ENCODE measurements at places on chromosomes 16 and 17.

GRCh38 chr16:24883714-24884151 lies 38.0 kb downstream of the SLC5A11 start:
- no peak for DNase-seq

- DNase-seq = no peak
Measured at GRCh38 chr17:64340557-64340956, 50.1 kb downstream of the PECAM1 start.

DNA sequence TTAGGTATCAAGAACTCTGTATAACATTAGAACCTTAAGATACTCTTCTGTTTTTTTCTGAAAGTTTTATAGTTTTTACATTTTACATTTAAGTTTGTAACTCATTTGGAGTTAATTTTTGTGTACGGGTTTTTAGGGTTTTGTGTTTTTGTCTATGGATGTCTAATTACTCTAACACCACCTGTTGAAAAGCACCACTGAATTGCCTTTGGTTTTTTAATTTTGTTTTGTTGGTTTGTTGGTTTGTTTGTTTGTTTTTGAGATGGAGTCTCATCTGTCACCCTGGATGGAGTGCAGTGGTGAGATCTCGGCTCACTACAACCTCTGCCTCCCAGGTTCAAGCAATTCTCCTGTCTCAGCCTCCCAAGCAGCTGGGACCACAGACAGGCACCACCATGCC lies 29.8 kb upstream of the ZNF629 start:
- no peak for DNase-seq

- peak; percentile 71 for DNase-seq
Measured at GRCh38 chr16:31471875-31472708, at the start of gene TGFB1I1. TGFB1I1 (plus strand) TSS chr16:31472152; CDS start chr16:31472189, 37 bp downstream.

GRCh38 chr16:50594308-50595260 lies 46.4 kb downstream of the NKD1 start:
- DNase-seq = no peak

- DNase-seq = peak; percentile 42
Measured at GRCh38 chr16:83393196-83393981, 414.4 kb upstream of the HSBP1 start.

DNA sequence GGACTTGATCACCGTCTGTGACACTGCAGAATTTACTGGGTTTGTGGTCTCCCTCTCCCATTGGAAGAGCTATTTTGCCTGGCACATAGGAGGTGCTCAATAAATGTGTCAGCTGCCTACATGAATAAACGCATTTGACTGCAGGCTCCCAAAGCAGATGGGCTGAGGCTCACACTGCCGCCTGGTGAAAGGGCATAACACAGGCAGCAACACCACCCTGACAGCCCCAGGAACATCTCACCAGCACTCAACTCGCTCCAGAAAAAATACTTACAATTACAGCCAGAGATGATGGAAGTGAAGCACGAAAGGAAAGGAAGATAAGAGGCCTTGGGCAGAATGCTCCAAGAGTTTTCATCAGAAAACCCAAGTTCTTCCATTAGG lies 73.9 kb downstream of the RPH3AL start:
- no peak for DNase-seq

- DNase-seq = peak; percentile 60
Measured at GRCh38 chr17:10681866-10682446, 15.4 kb downstream of the SCO1 start.

GRCh38 chr16:1706386-1707192 lies 594 bp downstream of the MAPK8IP3 start:
- DNase-seq = no peak

- DNase-seq = no peak
Measured at GRCh38 chr17:29577001-29577370, 8.5 kb downstream of the TP53I13 start.

GRCh38 chr16:4572715-4573114 lies 16.6 kb downstream of the C16orf96 start:
- DNase-seq = no peak

- no peak for DNase-seq
Measured at GRCh38 chr17:60631119-60631518, 31.1 kb downstream of the PPM1D start.

GRCh38 chr16:641326-642188 lies at the start of gene MCRIP2:
MCRIP2 (plus strand) TSS chr16:641828; CDS start chr16:641992, 164 bp downstream.
- DNase-seq = peak; percentile 48

- no peak for DNase-seq
Measured at GRCh38 chr16:87201790-87202189, 115.4 kb downstream of the C16orf95 start.

DNA sequence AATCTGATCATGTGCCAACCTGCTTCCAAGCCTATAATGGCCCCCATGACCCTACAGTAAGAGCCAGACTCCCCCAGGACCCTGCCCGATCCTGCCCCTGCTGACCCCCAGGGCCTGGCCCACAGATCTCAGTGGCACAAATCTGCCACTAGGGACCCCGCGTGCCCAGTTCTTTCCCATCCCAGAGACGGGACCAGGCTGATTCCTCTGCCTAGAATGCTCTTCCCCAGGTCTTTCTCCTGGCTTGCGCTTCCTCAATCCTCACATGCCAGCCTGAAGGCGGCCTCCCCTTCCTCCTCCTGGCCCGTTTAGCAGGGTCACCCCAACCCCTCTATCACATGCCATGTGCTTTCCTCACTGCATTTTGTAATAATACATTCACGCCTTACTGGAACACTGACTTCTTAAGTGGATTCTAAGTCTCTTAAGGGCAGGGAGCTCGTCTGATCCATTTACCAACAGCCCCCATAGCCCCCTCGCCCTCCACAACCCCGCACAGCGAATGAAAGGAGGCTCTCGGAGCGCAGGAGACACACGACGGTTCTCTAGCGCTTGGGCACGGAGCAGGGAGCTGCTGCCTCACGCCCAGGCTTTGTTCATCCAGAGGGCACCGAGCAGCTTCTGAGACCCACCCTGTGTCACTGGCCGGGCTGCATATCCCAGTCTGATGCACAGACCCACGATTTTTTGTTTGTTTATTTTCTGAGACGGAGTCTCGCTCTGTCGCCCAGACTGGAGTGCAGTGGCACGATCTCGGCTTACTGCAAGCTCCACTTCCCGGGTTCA lies 1.2 kb downstream of the TRIM65 start:
- DNase-seq = no peak

DNA sequence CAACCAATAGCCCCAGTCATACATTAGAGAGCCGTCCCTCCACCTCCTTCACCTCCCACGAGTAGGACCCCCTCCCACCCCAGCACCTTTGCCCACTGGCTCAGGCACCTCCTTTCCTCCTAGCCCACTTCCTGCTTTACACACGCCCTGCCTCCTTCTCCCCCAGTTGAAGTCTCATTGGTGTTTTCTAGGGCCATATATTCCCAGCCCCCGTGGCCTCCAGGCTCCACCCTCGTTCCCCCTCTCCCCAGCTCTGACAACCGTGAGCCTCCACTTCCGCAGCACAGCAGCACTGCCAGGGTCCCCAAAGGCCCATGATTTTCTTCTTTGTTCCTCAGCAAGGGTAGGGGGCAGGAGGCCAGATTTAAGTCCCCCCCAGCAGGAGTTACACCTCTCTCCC lies 340.3 kb upstream of the TNRC6C start:
- no peak for DNase-seq

- no peak for DNase-seq
Measured at GRCh38 chr16:73190688-73191659, 143.0 kb upstream of the ZFHX3 start.
